NCI-H187 treated with DMSO at 0.1 percent for 48 hours (cell line): ENCODE measurements at places on chromosomes 1 and 21.

- no peak for DNase-seq
Observed at GRCh38 chr1:9201401-9202239, 33.0 kb upstream of the H6PD start.

DNA sequence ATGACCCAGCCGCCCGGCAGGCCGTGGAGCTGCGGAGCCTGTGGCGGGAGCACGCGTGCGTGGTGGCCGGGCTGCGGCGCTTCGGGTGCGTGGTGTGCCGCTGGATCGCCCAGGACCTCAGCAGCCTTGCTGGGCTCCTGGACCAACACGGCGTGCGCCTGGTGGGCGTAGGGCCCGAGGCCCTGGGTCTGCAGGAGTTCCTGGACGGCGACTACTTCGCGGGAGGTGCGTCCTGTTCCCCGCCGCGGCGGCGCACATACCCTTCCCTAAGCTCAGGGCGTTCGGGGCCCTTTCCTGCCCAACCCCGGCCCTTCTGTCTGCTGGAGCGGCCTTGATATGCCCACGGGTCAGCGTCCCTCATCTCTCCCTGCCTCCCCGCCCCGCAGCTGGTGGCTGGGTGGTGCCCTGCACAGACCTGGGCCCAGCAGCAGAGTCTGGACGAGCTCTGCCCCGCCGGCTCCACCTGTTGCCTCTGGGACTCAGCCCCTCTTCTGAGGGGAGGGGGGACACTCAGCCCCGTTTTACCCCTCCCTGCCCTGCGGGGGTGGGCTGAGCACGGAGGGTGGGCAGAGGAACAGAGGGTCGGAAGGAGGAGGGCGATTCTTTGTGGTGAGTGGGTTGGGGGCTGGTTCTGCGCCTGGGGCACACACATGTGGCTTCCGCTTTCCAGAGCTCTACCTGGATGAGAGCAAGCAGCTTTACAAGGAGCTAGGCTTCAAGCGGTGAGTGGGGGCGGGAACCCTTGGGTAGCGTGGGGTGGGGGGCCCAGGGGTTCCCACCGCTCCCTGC lies 688 bp downstream of the PRXL2B start:
- DNase-seq, result no peak

- no peak for DNase-seq
Observed at GRCh38 chr1:113156368-113156767, 83.4 kb downstream of the LRIG2 start.

GRCh38 chr21:27693376-27693775 lies 726.5 kb upstream of the ADAMTS5 start:
- no peak for DNase-seq

DNA sequence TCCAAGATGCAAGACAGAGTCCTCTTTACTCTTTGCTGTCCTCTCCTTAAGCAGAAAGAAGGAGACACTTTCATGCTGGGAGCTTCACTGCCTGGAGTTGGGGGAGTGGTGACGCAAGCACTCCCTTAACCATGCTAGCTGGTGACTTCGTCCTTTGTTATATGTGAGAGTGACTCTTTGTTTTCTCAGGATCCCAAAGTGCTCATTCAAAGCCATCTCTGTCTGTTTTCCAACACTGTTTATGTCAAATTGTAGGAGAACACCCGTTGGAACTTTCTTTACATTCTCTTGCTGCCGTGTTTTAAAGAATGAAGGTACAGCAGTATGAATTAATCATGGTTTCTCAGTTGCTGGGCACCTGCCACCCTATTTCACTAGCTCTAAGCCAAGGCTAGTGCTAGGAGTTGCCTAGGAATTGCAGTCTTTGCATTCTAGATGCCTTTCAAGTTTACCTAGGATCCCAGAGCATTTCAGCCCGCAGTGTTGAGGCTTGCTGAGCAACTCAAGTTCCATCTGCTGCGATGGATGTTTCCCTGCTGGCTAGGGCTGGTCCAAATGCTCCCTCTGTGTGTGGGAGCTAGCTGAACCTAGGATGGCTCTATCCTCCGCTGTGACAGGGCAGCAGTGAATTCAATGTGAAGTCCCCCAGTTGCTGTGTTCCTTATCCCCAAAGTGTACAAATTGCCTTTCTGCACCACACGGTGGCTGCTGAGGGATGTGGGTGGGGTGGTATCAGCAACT lies 82.6 kb upstream of the GPR52 start:
- no peak for DNase-seq

GRCh38 chr1:57536749-57537423 lies 113.0 kb upstream of the DAB1 start:
- no peak for DNase-seq

- DNase-seq, result no peak
Observed at GRCh38 chr1:117669572-117669971, 63.7 kb downstream of the TENT5C start.

- no peak for DNase-seq
Observed at GRCh38 chr1:228006034-228006785, 588 bp upstream of the WNT3A start.

- DNase-seq, result no peak
Observed at GRCh38 chr21:34882719-34883131, 166.4 kb downstream of the RUNX1 start.

GRCh38 chr1:19946331-19946751 lies 22.9 kb upstream of the PLA2G2E start:
- no peak for DNase-seq

GRCh38 chr1:55420929-55421716 lies 206.0 kb upstream of the USP24 start:
- DNase-seq, result no peak

- no peak for DNase-seq
Observed at GRCh38 chr21:19368944-19369343, 965.4 kb upstream of the TMPRSS15 start.

DNA sequence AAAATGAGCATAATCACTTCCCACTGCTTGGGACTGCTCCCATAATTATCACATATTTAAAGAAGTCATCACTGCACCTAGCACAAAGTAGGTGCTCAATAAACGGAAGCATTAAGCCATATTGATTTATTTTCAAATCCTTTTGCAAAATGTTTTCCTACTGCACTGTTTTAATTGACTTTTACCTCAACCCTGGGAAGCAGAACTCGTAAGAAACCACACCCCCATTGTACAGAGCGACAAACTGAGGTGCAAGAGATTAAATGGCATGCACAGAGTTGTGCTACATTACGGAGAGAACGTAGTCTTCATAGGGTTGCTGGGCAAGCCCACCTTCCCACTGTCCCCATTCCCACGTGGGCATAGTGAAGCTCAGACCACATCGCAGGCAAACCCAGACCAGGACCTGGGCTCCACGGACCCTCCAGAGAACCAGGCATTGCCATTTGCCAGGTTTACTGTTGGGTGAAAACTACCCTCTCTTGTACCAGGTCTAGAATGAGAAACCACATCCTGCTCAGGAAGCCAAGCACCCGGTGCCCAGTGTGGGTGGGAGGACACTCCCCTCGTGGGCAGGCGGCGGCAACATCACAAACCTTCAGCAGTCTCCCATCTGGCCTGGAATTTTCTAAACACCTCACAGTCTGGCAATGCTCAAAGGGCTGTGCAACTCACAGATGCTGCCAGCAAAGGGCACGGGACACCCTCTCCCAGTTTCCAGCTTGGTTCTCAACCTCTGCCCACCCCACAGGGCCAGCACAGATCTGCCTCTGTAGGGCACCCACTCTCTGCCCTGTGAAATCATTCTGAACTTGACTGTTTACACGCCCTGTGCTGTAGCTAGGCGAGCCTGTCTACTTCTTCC lies 8.2 kb downstream of the IFFO2 start:
- no peak for DNase-seq

DNA sequence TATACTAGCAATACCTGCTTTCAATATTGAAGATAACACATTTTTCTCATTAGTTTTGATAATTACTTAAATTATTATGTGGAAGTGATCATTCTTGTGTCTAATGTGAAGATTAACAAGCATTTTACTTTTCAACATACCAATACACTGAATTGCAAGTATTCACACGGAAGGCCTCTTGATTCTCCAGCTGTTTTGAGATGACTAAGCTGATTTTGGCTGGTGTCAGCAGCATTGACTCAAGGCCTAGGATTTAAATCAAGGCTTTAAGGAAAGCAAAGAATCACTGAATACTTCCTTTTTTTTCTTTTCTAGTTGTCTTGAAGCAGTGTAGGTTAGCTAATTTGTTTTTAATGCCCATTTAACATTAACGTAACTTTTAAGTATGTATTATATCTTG lies 373.7 kb downstream of the SRGAP2C start:
- no peak for DNase-seq

DNA sequence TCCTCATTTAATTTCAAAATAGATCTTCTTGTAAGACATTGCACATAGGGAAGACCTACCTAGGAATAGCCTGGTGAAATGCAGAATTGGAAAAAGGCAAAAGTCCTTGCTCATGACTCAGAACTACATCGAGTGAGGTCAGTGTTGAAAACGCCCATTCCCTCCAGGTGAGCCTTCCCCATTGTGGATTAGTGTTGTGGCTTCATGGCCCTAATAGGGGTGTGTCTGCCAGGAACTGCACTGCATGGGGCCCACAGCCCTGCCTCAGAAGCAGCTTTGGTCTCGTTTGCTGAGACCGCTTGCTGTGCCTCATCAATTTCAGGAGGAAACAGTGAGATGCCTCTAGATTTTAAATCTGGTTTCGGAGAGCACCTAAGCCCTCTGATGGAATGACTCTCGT lies 17.0 kb downstream of the TFF3 start:
- DNase-seq, result no peak

DNA sequence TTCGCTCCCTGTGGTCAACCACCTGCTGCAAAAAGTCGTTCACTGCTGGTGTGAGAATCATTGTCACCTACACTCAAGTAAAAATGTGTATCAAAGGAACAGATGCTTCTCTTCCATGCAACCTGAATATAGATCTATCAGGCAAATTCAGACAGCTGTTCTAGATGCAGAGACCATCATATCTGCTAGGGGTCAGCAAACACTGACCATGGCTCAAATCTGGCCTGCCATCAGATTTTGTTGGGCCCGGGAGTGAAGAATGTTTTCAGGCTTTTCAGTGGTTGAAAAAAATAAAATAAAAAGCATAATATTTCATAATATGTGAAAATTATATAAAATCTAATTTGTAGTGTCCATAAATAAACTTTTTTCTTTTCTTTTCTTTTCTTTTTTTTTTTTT lies 199.6 kb downstream of the RGS7 start:
- DNase-seq, result no peak

GRCh38 chr21:42513985-42514882 lies 582 bp downstream of the SLC37A1 start:
- DNase-seq, result no peak

DNA sequence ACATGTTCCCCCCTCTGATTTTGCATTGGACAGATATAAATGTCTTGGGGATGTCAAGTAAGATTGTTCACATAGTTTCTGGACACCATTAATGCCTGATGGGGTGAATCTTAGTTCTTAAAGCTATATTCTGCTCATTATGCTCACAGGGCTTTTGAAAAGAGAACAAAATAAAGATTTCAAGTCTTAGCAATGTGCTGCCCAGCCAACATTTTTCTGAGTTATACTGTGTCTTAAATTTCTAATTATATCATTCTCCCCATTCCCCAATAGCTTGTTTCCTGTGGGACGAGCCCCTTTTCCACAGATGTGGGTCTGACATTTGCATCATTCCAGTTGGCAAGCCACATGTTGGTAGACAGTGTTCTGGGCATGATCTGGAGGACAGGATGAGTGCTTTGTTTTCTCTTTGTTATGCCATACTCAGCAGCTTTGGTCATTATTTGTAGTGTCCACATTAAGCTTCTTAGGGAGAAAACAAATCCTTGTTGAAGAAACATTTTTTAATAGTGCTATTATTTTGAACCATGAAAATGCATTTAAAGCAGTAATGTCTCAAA lies 32.8 kb downstream of the MTARC1 start:
- DNase-seq, result no peak

DNA sequence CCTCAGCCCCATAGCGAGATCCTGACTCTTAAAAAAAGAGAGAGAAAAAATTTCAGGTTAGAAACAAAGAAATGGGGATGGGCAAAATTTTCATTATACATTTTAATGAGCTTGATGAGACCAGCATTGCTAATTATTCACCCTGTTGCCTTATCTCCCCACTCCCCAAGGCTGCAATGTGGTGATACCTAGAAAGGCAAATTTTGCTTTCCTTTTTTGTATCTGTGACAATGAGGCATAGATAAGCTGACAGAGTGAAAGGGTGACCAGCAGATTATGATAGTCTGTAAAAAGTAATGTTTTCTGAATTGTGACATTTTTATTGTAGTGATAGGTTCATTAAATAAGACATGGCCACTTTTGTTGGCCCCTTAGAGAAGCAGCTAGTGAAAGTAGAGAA lies 12.9 kb downstream of the SRRM1 start:
- DNase-seq, result no peak

DNA sequence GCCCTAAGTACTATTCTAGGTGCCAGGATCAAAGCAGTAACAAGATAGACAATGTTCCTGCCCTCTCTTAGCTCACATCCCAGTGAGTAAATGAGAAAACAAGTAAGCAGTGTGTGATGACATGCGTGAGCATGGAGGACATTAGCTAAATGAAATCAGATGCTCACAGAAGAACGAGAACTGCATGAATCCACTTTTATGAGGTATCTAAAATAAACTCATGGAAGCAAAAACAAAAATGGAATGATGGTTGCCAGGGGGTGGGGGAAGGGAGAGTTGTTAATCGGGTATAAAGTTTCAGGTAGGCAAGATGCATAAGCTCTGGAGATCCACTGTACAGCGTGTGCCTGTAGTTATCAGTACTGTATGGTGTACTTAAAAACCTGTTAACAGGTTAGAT lies 195.1 kb downstream of the HHAT start:
- no peak for DNase-seq

DNA sequence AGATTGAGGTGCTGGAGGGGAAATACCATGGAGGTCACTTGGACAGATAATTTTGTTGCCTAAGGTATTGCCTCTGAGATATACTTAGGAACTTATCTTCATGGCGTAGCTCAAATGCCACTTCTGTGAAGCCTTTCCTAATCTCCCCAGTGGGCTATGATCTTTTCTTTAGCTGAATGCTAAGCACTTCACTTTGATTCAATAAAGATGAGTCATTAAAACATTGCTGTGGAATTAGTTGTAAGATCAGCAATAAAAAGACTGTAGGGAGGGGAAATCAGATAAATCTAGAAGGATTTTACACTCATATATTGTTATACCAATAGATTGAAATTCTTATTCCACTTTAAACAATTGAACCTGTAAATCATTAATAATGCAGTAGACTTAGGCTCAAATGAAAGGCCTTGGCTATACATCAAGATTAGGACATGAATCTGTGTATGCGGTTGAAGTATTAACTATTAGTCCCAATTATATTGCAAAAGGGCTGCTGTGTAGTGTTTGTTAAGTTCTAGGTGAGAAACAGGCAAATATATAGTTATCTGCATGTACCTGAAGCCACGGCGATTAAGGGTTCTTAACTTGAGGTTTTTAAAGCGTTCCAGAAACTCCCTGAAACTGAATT lies 19.2 kb upstream of the MAGOH start:
- DNase-seq, result no peak

GRCh38 chr1:30532621-30533020 lies 190.8 kb downstream of the MATN1 start:
- DNase-seq, result no peak
